CD8-positive, alpha-beta T cell (primary cell): ENCODE measurements at places on chromosomes 11 and 22.

- no peak for DNase-seq
These were observed 689.9 kb upstream of the CCDC90B start for GRCh38 chr11:83976086-83976485.

DNA sequence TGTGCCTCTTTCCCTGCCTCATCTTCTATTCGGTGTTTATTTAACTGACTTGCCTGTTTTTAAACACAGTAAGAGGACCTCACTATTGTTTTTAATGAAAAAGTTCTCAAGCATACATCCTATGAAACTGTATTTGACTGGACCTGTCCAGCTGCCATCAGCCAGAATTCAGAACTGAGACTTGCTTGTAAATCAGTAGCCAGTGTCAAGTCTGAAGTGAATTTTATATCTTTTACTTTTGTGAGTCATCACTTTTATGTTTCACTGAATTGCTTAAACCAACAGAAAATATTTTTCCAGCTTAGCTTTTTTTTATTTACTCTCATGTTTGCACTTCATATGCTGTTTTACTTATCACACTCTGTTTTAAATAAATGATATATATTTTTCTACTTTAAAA lies 88.3 kb downstream of the LUZP2 start:
- no peak for DNase-seq

DNA sequence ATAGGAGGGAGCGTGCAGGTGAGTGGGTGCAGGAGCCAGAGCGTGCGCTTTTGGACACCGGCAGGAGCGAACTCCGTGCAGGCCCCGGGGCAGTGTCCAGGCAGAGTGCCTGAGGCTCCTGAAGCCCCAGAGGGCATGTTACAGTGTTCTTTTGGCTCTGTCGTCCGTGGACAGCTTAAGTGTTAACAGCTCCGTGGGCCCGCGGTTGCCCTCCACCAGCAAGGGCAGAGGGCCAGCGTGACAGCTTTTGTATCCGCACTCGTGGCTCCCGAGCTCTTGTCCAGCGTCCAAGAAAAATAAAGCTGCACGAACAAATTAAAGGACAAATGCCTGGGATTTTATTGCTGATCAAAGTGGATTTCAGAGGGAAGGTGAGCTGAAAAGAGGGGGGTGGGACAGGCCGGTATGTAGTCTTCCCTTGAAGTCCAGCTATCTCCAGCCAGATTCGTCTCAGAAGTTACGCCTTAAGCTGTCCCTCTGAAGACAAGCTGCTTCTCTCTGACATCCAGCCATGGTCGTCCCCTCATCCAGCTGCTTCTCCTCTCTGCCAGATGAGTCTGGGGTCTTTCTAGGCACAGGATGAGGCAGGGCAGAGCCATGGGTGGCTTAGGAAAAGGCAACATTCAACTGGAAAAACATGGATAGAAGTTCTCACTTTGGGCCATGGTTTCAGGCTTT lies 968 bp upstream of the TMEM109 start:
- no peak for DNase-seq

DNA sequence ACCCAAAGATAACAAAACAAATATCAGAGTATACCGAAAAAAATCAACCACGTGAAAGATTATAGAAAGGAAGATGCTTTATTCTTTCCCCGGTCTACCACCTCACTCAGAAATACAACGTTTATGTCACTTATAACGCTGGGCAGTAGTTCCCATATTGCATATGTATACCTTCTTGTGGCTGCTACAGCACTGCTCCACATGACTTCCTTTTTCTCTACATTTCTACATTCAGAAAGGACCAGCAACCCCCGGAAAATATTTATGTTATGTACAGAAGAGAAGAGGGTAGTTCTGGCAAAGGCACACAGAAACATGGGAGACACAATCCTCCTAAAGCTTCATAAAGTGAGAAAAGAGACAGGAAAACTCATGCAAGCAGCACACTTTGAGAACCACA lies 56.8 kb downstream of the MTMR2 start:
- DNase-seq, result no peak

DNA sequence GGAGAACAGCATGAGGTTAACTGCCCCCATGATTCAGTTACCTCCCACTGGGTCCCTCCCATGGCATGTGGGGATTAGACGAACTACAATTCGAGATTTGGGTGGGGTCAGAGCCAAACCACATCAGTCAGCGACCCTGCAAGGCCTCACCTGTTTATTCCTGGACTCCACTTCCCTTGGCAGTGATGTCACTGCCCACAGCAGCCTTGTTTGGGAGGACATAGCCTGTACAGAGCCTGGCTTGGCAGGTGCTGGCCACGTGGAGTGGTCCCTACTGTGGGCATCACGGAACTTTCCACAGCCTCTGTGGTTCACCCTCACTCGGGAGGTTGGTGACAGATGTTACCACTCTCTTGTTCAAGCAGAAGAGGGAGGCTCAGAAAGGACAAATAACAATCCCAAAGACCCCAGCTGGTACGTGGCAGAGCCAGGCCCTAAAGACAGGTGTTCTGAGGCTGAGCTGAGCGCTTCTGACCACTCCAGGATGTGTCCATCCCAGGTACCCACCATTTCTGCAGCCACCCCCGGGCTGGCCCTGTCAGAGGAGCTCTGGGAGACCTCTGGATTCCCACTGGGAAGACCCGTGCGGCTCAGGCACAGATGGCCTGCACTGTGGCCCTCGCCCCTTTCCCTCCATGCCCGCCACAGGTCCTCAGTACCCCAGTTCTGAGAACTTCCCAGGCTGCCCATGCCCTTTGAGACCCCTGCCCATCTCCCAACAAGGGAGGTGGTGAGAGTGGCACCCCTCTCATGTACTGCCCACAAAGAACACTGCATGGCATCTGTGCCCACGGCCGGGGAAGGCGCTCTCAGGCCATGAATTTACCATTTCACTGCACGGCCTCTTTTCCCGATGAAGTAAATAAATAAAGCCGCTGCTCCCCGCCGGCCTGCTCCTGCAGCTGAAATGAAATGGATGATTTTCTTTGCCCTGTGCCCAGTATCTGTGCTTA lies 605.8 kb downstream of the TBC1D22A start:
- no peak for DNase-seq

DNA sequence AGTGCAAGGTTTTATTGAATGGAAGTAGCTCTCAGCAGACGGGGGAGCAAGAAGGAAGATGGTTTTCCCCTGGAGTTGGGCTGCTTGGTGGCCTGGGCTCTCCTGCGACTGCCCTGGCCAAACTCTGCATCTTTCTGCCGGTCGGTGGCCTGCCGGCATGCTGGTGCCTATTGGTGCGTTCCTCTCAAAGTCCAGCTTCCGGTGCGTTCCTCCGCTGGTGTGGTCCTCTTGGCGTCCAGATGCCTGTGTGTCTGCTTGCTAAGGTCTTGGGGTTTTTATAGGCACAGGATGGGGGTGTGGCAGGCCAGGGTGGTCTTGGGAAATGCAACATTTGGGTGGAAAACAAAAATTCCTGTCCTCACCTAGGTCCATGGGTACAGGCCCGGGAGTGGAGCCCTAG lies 567.4 kb upstream of the CNTN5 start:
- DNase-seq, result no peak

GRCh38 chr22:31321421-31321820 lies 24.7 kb downstream of the PATZ1 start:
- DNase-seq, result no peak

DNA sequence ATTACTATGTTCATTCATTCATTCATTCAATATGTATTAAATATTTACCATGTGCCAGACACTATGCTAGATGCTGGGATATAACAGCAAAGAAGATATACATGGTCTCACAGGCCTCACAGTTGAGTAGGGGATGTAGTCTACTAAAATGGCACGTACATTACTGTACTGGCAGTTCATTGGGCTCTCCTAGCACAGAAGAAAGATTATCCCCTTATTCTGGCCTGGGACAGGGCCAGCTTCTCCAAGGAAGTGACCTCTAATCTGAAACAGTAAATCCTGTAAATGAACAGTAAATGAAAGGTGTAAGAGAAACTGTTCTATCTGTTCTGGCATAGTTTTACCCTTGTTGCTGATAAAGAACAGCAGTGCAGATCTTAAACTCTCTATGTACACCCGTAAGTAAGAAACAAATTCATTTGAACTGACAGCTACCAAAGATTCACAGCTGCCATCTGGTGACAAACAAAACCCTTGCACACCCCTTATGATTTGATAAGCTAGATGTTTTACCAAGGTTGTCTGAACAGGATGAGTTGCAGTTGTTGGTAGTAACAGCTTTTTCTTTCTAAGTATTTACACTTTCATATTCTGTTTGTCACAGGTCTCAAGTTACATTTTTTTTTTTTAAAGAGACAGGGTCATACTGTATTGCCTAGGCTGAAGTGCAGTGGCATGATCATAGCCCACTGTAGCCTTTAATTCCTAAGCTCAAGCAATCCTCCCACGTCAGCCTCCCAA lies 263.1 kb downstream of the TMEM135 start:
- no peak for DNase-seq

GRCh38 chr11:44909557-44909956 lies 41.1 kb downstream of the TP53I11 start:
- DNase-seq, result no peak

DNA sequence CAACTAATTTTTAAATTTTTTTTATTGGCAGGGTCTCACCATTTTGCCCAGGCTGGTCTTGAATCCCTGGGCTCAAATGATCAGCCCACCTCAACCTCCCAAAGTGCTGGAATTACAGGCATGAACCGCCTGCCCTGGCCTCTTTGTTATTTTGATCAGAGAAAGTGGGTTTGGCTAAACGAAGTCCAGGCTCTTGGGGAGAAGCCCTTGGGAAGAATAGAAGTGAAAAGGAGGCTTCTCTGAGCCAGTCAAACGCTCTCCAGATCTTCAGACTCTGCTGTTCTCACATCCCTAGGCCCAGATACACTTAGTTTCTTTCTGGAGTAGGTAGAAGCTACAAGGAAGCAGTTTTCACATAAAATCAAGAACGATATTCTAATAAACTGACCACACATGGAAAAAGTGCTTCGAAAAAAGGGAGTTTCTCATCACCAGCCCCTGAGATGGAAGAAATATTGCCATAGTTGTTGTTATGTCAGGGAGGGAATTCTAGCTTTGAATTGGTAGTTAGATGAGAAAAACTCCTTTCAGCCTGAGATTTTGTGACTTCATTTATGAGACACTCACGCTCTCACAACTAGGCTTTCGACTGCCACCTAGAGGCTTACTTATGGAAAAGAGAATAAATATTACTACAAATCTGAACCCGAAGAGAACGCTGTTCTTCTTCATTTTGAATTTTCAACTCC lies 41.7 kb upstream of the AQP11 start:
- peak; percentile 4 for DNase-seq

- no peak for DNase-seq
These were observed 2.6 kb downstream of the CASP12 start for GRCh38 chr11:104895634-104896033.

DNA sequence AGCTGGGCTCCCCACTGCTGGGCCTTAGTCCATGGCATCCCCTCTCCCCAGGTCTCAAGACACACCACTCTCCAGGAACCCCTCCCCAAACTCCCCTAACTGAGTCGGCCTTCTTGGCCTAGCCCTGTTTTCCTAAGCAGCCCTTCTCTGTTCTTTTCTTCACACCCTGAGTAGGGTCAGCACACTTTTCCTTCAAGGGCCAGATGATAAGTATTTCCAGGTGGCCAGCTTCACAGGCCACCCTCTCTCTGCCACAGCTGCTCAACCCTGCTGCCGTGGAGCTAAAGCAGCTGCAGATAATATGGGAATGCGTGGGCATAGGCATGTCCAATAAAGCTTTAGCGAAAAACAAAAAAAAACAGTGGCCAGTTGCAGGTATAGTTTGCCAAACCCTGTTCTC lies 24.1 kb downstream of the DGCR2 start:
- no peak for DNase-seq

- DNase-seq, result no peak
These were observed 76.4 kb downstream of the COMMD9 start for GRCh38 chr11:36212564-36213392.

DNA sequence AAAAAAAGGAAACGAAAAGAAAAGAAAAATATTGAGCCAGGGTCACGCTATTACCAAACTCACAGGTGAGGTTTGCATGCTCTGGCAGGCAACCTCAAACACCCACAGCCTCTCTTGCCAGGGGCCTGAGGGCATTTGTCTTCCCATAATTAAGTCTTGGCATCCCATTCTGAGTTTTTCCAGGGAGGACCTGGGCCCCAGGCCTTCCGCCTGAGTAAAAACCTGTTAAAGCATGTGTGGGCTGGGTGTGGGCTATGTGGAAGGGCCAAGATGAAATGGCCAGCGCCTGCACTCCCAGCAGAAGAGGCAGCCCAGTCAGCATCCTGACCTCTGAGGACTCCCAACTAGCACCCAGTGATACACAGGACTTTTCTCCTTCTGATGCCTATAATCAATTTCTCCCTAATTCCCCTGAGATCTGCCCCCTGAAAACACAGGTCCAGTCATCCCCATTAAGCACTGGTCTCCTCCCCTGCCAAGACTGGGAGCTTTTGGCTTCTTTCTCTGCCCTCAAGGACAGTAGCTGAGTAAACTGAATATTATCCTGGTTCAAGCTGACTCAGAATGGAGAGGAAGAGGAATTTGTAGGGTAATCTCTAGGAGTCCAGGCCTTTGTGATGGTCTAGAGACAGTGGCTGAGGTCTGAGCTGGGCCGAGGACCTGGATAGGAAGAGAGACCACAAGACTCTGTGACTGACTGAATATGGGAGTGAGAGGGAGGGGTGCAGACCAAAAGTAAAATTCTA lies 35.6 kb upstream of the ACER3 start:
- DNase-seq, result no peak

DNA sequence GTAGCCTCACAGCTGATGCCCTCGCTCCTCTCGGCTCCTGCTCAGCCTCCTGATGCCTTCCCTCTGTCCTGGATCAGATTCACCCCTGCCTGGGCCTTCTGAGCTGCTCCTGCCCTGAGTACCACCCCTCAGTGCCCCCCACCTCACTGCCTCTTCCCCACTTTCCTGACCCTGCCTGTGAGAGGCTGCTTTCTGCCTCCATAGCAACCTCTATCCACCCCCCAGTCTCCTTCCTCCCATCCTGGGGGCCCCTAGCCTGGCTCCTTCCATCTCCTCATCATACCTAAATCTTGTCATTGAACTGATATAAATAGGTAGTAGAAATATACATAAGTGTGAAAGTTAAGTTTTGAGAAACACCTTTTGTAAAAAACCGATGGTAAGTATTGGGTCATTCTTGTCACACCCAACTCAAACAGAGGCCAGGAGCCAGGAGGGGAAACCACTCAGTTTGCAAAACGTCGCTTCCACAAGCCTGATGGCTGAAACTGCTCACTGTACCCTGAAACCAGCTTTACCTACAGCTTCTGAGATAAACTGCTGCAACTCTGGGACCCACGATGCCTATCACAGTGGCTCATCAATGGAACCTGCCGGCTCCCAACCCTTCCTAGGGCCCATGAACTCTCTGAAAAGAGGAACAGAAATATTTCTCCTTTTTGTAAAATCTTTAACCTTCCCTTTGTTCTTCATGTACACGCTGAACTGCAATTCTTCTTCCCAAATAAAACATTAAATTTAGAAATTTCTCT lies 4.8 kb upstream of the APOBEC3H start:
- peak; percentile 33 for DNase-seq
